ENCODE measurements at places on chromosomes 2 and 18.

GRCh38 chr2:112151271-112151670 is 13.1 kb downstream of the FBLN7 start:
- DNase-seq: no peak

- DNase-seq: no peak
These were observed 84.4 kb downstream of the MAP4K4 start for GRCh38 chr2:101781791-101782426.

- peak; percentile 20 for DNase-seq
These were observed 919 bp upstream of the CYP1B1 start for GRCh38 chr2:38076710-38077430.

DNA sequence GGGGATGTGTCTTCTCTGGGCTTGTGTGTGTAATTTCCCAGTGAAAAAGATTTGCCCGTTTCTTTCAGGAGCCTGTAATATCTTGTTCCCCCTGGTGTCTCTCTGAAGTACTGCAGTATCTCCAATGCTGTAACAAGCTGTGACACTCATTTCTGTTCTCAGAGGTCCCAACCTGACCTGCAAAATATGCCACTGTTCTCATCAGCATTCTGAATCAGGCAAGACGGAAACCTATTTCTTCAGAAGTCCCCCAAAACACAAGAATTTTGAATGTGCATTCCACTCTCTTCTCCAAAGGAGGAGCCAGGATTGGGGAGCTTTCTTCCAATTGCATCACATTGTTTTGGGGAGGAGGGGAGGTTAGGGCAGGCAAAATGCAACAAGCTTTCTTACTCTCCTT is 77.0 kb upstream of the CNGA3 start:
- no peak for DNase-seq

DNA sequence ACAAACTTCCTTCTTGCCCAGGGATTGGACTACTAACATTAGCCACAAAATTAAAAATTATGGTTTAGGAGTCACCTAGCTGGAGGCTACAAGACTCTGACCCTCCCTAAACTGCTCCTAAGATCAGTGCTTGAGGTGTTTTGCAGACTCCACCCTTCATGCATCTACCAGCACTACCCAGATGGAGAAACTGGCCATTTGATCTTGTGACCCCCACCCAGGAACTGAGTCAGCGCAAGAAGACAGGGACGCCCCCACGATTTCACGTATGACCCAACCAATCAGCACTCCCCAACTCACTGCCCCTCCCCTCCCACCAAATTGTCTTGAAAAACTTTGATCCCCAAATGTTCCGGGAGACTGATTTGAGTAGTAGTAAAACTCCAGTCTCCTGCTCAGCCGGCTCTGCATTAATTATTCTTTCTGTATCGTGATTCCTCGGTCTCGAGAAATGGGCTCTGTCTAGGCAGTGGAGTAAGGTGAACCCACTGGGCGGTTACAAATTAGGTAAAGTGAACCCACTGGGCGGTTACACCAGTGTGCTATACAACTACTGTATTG is 40.1 kb upstream of the CCDC88A start:
- DNase-seq: no peak

- DNase-seq: no peak
These were observed 8.0 kb downstream of the SNED1 start for GRCh38 chr2:241006412-241006811.

GRCh38 chr2:179911569-179911968 is 50.2 kb upstream of the ZNF385B start:
- no peak for DNase-seq

DNA sequence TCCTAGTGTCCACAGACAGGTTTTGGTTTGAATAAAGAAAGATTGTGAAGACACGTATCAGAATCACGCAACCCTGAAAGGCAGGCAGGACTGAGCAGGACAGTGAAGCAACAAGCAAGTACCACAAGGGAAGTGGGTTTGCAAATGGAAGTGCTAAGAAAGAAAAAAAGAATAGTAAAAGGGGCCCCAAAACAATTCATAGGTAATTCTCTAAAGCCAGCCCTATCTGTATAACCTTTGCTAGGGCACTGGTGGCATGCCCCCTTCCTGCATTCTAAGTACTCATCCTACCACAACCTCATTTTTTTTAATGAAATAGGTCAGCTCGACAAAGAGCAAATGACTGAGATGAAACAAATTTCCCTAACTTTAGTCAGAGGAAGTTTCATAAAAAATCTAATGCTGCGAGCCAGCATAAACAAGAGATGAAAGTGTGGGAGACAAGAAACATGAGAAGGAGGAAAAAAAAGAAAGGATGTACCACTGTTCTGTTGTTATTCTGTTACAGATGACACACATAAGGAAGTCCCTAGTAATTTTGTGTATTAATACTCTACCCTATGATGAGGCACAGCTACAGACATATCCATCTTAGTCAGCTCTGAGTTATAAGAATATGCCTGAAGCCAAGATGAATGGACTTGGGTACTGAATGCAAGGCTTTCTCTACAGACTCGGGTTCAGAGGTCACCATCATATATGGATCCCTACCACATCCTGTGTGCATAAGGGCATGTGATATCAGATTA is 32.2 kb downstream of the IKZF2 start:
- peak; percentile 38 for DNase-seq

DNA sequence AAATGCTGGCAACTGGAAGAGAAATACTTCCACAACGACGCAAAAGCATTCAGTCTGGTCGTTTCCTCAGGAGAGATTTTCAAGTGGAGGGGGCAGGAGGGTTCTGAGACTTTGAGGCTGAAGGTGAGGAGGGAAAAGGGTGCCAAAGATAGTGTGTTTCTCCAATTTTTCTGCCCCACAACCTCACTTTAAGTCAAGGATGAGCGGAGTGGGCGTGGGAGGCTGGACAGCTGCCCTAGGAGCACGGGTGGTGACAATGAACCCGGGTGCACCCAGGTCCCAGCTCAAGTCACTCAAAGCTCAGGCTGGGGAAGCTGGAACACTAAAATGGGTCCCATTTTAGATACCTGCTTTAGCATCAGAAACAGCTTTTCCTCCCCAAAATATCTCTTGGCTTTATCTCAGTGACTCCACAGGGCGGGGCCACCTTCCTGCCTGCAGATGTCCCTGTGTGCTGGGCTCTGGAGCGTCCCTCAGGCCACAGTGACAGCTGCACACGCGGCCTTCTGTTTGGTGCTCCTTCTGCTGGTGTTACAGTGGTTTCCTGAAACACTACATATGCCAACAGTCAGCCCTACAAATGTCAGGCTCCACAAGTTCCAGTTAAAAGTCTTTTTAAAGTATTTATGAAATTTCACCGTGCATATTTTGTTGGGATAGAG is 1.4 kb upstream of the MBP start:
- DNase-seq: peak; percentile 70

DNA sequence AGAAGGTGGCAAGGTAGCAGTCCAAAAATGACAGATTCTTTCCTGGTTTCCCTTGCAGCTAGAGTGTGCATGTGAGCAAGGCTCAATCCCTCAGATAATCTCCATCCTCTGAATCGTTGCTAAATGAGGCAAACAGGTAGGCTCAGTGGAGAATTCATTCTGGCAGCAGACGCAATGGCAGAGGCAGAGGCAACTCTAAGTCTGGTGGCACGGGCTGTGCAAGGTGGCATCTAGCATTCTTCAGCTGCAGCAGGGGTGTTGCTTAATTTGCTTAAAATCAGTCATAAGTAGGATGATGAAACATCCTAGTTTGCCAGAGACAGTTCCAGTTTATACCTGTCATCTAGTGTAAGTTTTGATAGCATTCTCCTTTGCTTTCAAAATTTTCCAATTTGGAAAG is 391.1 kb upstream of the MEX3C start:
- DNase-seq: no peak

All from CD4-positive, alpha-beta T cell treated with Interleukin-4 for 1 hour (primary cell).